GM13977 (cell line): ENCODE measurements at places on chromosomes 2 and 18.
A peak's percentile ranks its signal among the peaks of the same experiment; 100 is the strongest.

DNA sequence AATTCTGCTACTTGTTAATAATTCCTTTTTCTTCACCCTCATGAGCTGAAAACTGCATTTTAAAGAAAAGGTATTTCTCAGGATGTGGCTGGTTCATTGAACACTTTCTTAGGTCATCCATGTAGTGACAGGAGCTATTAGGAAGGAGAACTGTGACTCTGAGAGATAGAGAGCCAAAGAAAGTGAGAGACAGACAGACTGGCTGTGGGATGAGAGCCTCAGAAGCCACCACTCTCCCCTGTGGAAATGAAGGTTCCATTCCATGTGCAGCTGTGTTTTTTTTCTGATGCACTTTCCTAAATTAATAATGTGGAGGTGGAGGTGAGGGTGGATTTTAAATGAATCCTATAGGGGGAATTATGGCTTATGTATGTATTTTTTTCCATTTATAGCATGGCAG lies 113.3 kb downstream of the FAM210A start:
- no peak for DNase-seq

GRCh38 chr2:220445429-220446105 lies 818.1 kb downstream of the SLC4A3 start:
- no peak for DNase-seq

DNA sequence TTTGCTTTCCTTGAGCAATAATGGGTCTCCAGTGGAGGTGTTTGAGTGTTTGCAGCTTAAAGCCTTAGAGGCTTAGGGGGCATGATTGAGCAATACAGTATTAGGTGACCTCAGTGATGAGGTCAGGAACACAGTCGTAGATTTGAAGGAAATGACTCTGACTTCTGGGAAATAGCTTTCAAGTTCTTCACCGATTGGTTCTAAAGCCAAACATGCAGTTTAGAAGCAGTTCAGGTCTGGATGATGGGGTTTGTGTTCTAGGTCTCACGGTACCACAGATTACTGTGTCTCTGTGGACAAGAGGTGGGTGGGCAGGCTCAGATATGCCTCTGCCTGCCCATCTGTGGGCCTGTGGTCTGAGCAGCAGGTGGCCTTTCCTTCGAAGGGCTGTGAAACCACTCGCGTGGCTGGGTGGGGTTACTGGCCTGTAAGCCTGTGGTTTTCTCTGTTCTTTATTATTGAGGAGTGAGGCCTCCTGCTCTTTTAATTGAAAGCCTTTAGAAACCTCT lies 7.8 kb downstream of the MTHFD2 start:
- peak; percentile 59 for DNase-seq

DNA sequence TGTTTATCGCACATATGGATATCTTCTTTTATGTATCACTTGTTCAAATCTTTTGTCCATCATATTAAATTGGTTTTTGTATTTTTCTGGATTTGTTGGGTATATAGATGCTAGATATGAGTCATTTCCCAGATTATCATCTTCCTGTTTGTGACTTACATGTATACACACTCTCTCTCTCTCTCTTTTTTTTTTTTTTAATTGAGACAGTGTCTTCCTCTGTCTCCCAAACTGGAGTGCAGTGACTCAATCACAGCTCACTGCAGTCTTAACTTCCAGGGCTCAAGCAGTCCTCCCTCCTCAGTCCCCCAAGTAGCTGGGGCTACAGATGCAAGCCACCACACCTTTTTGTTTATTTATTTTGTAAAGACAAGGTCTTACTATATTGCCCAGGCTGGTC lies 43.8 kb downstream of the XIRP2 start:
- no peak for DNase-seq

GRCh38 chr2:188416367-188416766 lies 124.7 kb downstream of the GULP1 start:
- DNase-seq: no peak

DNA sequence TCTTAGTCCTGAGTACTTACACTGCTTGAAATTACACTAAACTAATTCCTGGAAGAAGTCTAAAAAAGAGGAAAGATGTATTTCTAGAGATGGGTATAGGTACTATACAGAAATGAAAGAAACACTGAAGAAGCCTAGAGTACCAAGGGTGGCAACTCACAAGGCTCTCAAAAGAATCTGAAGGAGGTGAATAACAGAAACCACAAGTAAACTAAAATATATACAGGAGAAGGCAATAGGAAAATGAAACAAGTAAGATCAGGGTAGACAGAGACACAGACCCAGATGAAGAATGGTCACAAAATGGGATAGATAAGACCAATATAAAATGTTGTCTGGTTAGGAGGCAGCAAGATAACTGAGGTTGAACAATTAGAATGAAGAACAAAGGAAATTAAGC lies 59.9 kb downstream of the USP37 start:
- DNase-seq: no peak

DNA sequence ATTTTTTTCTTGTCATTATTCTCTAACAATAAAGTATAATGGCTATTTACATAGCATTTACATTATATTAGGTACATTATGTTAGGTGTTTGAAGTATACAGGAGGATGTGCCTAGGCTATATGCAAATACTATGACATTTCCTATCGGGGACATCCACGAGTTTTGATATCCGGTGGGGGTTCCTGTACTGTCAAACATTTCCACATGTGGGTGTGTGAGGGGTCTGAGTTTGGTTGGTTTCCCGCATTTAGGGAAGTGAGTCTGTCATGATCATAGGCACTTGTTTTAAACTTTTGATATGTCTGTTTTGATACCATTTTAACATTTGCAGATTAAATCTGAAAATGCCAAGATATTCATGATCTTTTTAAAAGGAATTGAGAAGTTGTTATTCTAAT lies 76.0 kb downstream of the CEP192 start:
- DNase-seq: no peak

- no peak for DNase-seq
These were observed 38.4 kb downstream of the CREG2 start for GRCh38 chr2:101348883-101349282.

- DNase-seq: no peak
These were observed 22.9 kb downstream of the SH3BP4 start for GRCh38 chr2:234974501-234975385.

DNA sequence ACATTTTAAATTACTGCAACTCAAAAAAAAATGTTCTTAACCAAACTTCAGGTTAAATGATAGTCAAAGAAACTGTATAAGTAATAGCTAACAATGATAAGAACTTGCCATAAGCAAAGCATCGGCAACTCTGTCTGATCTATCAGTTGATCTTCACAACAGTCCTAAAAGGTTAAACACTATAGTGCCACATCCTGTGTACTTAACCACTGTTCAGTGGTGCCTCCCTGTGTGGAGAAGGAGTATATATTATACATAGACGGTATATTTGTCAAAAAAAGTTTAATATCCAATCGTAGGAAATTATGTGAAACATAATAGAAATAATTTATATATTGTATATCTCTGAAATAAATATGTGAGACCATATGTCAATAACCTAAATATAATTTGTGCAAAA lies 13.0 kb downstream of the DTNA start:
- no peak for DNase-seq

GRCh38 chr18:63365876-63366212 lies 1.2 kb downstream of the KDSR start:
- DNase-seq: peak; percentile 35
